ENCODE measurements at places on chromosomes 1 and 21.

GRCh38 chr1:6438047-6438525 is 13.5 kb downstream of the ESPN start:
- peak; percentile 48 for DNase-seq

- no peak for DNase-seq
Measured at GRCh38 chr1:21051177-21051825, 125.4 kb downstream of the EIF4G3 start.

GRCh38 chr1:80607064-80607463 is 1193.7 kb upstream of the ADGRL2 start:
- DNase-seq: no peak

DNA sequence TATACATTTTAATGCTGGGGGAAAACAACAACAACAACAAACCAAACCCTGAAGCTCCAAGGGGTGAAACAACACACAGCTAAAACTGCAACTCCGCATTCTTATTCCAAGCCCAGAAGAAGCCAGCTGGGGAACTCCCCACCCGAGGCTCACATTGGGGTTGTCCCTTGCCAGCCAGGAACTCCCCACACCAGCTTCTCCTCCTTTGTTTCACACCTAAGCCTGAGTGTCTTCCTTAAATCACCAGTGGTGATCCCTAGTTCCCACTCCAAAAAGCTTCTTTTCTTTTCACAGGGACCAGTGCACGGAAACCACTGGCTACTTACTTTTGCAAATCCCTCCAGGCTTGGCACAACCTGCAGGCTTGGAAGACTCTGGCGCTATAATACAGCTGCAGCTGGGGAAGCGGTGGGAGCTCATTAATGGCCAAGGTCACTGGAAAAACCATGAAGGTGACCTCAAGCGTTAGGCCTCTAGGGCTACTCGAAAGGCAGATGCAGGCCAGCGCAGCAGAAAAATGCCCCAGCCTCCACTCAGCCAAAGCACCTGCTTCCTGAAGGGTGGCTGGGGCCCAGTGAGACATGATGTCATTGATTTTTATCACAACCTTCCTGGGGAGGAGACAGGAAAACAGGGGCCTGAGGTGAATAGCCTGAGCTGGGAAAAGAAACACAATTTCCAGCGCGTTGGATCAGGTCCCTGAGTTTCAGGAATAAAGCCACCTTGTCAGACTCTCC is 40.1 kb downstream of the TLR5 start:
- DNase-seq: no peak

- no peak for DNase-seq
Measured at GRCh38 chr1:67137307-67137753, 2.6 kb upstream of the C1orf141 start.

DNA sequence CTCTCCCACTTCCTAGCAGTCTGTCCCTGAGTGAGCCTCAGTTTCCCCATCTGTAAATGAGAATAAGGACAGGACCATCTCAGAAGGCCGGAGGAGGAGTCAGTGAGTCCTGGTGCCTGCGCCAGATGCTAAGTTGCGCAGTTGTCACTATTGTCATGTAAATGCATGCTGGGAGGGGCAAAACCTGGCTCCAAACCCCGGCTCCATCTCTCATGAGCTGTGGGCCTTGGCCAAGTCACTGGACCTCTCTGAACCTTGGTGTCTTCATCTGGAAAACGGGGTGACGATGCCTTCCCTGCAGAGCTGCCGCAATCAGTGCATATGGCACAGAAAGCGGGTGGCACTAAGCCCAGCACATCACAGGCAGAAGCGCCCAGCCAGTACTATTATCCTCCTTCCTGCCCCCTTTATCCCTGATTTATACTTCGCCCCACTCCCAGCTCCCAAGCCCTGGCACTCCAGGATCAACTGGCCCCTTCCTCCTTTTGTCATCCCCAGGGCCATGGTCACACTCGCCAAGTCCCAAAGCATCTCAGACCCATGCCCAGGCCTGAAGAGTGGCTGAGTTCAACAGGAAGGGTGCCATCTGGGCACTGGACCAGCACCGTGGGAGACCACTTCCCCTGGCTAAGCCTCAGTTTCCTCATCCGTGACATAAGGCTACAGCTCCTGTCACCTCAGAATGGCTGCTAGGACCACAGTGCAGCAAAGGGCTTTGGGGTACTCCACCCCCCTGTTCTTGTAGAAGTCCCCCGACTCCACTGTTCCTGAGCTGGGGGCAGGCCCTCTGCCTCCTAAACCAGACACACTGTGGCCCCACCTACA is 4.3 kb upstream of the PLEKHG5 start:
- no peak for DNase-seq

GRCh38 chr1:227559926-227560325 is 3.4 kb upstream of the ZNF678 start:
- DNase-seq: no peak

DNA sequence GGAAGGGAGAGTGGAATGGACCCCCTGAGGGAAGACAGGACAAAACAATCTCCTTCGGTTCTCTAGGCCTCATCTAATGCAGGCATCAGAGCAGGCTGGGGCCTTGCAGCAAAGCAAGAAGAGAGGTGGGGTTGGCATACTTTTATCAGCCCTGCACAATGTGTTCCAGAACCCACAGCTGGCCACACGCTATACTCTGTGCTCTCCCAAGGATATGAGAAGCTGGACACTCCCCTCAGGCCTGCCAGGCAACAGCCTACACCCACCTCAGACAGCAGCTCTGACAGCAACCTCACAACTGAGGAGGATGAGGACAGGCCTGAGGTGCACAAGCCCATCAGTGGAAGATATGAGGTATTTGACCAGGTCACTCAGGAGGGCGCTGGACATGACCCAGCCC is 27.3 kb downstream of the LY9 start:
- no peak for DNase-seq
